T-helper 2 cell (primary cell): ENCODE measurements at places on chromosomes 1 and 21.

- DNase-seq = no peak
These were observed 14.7 kb upstream of the AQP10 start for GRCh38 chr1:154306151-154306550.

DNA sequence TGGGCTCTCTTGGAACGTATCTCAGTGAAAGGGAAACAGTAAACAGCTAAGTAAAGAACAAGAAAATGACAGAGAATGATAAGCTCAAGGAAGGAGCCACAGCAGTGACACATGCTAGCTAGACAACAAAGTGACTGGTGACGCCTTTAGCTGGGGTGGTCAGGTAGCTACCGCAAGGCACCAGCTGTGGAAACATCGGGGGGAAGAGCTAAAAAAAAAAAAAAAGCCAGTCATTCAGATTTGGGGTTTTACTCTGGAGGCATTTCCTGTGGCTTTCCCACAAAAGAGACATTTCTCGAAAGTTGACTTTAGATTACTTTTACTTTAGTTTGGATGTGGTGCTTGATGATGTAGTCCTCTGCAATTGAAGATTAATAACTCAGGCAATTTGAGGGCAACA, 2.1 kb downstream of the FHAD1 start:
- peak; percentile 72 for DNase-seq

DNA sequence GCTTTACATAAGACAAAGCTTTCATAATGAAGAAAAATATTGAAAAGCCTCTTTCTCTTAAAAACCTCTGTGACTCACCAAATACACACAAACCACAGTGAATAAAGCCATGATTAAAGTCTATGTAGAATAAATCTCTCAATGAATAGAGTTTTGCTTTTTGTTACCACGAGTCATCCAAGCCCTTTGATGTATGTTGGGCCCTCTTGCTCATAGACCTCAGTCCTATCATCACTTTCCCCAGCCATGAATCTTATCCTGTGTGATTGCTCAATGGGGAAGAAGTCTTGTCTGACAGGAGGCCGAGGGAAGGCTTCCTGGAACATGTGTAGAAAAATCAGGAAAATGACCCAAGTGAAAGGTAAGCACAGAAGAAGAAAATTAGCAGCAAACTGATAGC, 60.8 kb downstream of the NGF start:
- no peak for DNase-seq

DNA sequence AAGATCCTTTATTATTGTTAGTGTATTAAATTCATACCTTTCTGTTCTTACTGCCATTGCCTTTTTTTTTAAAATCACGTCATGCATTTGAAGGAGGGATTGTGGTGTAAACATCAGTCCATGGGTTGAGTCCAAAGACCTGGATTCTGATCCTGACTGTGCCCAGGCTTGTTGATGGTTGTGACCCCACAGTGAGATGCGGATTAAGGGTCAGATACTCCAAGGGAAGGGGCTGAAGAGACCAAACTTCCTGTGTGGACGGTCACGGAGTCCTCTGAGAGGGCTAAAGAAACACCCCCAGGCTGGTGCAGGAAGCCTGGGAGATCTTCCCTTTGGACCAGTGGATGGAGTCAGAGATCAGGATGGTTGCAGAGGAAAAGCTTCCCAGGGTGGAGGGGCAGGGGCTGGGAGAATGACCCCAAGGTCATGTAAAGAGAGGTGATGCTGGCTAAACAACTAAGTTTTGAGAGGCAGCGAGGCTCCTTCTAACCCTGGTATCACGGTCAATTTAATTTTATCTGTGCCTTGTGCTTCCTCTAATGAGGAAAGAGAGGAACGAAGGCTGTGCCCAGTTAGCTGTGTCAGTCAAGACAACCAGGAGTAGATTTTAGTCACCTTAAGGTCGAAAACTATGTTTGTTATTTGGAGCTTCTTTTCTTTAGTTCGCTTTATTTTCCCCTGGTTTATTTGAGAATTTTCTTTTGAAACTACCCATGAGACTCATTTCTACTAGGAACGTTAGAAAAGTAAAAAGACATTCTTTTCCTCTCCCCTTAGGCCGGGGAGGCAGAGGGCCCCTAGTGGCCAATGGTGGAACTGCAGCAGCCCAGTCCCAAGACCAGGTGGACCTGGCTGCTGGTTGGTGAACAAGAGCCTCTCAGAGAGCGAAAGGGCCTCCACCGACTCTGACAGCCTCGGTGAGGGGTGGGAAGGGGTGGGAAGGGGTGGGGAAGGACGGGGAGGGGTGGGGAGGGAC, 8.7 kb upstream of the GPR161 start:
- peak; percentile 82 for DNase-seq

DNA sequence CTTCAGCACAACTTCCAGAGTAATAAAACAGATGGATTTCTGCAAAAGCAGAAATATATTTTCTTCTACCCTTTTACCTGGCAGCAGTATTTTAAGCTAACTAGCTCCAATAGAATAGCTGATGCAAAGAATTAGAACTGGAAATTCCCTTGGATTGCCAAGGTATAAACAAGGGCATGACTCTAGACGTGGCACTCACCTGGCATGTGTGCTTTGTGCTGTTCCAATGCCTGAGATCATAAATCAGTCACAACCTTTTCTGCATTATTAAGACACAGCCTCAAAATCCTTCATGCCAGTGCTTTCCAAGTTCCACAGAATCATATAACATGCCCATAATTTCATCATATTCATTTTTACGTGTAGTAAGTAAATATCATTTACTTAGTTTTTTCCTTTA, 1048.7 kb downstream of the ADGRL2 start:
- DNase-seq = no peak

DNA sequence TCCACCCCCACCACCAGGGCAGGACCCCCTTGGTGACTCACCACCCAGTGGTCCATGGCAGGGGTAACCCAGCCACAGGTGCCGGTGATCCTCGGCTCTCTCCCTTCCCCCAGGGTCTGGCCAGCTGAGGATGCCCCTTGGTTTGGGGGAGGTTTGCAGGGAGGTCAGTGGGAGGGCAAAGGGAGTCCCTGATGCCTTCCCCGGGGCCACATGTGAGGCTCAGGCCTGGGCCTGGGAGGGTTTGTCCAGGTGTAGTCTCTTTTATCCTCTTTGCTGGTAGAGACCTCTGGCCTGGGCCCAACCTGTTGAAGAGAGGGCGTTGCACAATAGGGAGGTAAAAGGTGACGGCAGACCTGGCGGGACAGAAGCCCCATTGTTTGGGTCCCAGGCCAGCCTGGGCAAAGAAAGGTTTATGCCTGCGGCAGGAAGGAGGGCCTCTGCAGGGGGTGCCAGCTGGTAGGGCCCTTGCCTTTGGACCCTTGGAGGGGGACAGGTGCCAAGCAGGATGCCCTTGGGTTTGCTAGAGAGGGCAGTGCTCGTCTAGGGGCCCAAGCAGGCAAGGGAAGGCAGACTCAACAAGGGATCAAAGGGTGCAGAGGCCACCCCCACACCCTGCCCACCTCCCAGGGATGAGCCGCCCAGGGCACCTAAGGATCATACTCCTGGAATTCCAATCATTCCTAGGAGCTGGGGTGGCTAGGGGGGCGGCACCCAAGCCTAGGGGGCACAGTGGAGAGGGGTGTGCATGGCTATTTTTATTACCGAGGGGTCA, 760 bp upstream of the TINAGL1 start:
- DNase-seq = no peak

- no peak for DNase-seq
These were observed 344.5 kb downstream of the RWDD3 start for GRCh38 chr1:95578462-95578861.

- DNase-seq = no peak
These were observed 23.0 kb downstream of the SLAMF1 start for GRCh38 chr1:160623862-160624261.

GRCh38 chr1:70410604-70411359, at the start of gene CTH:
Gene CTH, plus strand, starts transcription at chr1:70411268. Its CDS starts 148 bp downstream, at chr1:70411416.
- DNase-seq = peak; percentile 79

DNA sequence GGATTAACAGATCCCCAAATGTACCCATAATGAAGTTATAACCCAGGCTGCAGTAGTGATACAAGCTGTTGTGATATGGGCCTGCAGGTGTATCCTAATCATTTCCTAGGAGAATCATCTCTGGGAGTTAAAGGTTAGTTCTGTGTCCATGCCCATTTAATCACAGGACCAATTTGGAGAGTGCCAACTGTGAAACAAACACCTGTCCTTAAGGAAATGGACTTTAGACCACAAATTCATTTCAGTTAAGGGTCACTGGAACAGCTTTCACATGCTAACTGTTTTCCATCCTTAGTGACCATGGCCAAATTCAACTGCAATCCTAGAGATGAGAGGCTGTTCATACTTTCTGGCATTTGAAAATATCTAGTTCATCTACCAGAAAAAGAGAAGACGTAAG, 160.9 kb downstream of the GPATCH2 start:
- no peak for DNase-seq

DNA sequence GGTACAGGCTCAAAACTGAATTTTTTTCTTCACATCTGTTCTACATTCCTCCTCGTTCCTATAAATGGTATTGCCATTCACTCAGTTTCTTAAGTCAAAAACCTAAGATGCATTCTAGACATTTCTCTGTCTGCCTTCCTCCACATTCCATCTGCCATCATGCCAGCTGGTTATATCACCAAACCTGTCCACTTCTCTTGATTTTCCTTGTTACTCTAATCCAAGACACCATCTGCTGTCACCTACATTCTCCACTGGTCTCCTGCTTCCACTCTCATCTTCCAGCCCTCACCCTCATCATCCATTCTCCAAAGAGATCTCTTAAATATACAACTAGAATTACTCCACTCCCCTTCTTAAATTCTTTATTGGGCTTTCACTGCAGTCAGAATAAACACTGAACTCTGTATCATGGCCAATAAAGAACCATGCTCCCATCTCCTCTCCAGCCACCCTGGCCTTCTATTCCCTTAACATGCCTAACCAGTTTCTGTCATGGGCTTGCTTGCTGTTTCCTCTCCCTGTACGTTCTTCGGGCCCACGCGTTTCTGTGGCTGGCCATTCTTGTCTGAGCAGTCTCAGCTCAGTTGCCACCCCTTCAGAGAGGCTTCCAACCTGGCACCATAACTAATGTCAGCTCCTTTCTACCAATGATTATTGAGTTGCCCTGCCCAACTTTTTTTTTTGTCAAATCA, 278.3 kb downstream of the ST6GALNAC3 start:
- DNase-seq = no peak

GRCh38 chr1:175169286-175170018, 23.1 kb downstream of the KIAA0040 start:
- no peak for DNase-seq

DNA sequence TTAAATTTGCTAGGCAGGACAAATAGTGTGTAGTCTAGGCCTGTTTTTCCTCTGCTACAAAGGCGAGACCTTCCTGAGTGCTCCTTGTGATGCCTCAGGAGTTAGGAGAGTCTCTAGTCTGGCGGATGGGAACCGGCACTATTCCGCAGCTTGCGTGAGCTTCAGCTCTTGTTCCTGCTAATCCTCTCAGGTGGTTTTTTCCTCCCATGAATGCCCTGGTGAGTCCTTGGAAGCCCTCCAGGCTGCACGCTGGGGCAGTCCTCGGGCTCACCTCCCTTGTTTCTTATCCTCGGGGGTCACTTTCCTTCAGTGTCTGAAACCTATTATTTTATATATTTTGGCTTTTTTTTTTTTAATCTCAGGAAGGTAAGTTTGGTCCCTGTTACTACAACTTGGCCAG, 28.2 kb downstream of the UTS2 start:
- DNase-seq = no peak

GRCh38 chr1:101028466-101028865, 2.9 kb upstream of the DPH5 start:
- DNase-seq = no peak

GRCh38 chr21:45856442-45856841, 125.1 kb upstream of the COL6A1 start:
- no peak for DNase-seq

DNA sequence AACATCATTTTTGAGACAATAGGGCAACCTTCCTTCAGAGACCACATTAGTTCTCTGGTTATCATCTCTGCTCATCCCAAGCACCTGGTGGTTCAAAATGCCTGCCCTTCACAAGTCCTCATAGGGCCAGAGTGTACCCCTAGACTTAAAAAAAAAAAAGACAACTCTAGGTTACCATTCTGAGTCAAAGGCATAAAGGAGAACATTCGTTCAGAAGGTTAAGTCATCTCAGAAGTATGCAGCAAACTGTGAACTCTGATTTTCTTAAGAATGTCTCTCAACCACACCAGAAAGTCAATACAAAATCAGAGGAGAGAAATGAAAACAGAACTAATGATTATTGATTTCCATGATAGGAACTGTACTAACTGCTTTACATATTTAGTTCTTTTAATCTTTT, 9.2 kb upstream of the BEND5 start:
- no peak for DNase-seq

DNA sequence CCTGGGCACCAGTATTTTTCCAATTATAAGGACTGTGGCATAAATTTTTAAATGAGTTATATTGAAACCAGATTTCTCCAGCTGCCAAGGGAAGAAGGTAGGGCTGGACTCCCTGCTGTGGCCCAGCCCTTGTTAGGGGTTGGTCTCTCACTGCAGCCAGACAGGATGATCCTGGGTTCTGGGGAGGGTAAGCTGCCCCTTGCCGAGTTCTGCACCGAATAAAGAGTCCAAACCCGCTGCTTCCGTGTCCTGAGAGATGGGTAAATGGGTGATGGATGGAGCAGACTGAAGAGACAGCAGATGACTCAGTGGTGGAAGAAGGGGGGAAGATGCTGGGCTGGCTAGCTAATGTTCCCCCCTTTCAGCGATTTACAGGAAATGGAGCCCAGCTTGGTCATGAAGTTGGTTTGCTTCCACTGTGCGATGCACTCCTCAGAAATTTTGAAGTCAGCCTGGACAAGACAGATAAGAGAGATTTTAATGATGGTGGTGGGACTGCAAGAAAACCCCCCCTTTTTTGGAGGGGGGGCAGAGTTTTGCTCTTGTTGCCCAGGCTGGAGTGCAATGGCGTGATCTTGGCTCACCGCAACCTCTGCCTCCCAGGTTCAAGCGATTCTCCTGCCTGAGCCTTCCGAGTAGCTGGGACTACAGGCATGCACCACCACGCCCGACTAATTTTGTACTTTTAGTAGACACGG, 41.4 kb downstream of the YARS1 start:
- DNase-seq = no peak

DNA sequence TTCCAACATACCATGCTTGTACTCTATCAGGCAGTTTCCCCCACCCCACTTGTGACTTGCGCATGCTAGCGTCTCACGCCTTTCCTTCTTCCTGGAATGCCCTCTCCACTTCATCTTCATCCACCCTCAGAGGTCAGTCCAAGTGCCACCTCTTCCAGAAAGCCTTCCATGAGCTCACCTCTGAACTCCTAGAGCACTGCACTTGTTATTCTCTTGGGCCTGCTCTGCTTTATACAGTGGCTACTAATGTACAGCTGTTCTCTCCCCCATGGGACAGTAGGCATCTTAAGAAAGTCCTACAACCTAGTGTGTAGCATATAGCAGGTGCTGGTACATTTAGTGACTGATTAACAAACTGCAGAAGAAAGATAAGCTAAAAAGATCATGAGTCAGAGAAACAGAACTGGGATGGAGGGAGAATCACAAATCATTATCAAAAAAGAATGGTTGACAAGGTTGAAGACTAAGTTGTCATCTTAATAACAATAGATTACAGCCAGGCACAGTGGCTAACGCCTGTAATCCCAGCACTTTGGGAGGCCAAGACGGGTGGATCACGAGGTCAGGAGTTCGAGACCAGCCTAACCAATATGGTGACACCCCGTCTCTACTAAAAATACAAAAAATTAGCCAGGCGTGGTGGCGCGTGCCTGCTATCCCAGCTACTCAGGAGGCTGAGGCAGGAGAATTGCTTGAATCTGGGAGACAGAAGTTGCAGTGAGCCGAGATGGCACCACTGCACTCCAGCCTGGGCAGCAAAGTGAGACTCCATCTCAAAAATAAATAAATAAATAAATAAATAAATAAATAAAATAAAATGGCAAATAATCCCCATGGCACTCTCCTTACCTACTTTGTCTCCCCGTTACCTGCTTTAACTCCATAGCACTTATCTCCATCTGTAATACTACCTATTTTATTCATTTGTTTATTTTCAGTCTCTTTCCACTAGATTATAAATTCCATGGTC, 16.3 kb upstream of the TSPAN1 start:
- no peak for DNase-seq
